Stimulated activated CD8-positive, alpha-beta memory T cell treated with anti-CD3 and anti-CD28 coated beads, Interleukin-4, amount 100 ng/mL, for 1 hour (primary cell): ENCODE measurements at places on chromosomes 12 and 14.

- no peak for DNase-seq
These were observed 70.1 kb downstream of the SYNE2 start for GRCh38 chr14:63922696-63923421.

DNA sequence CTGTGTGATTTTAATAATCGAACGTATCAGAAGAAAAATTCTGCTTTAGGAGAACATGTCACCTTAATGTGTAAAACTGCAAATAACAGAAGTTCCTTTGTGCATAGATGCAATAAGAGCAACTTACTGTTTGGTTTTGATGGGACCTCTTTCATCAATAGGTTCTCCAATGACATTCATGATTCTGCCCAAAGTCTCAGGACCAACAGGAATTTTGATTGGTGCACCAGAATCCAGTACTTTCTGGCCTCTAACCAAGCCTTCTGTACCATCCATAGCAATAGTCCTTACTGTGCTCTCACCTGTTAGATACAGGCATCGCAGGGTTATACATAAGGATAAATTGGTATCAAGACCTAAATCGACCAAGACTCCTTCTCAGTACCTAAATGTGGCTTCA, 1.1 kb downstream of the ATP5F1B start:
- no peak for DNase-seq

DNA sequence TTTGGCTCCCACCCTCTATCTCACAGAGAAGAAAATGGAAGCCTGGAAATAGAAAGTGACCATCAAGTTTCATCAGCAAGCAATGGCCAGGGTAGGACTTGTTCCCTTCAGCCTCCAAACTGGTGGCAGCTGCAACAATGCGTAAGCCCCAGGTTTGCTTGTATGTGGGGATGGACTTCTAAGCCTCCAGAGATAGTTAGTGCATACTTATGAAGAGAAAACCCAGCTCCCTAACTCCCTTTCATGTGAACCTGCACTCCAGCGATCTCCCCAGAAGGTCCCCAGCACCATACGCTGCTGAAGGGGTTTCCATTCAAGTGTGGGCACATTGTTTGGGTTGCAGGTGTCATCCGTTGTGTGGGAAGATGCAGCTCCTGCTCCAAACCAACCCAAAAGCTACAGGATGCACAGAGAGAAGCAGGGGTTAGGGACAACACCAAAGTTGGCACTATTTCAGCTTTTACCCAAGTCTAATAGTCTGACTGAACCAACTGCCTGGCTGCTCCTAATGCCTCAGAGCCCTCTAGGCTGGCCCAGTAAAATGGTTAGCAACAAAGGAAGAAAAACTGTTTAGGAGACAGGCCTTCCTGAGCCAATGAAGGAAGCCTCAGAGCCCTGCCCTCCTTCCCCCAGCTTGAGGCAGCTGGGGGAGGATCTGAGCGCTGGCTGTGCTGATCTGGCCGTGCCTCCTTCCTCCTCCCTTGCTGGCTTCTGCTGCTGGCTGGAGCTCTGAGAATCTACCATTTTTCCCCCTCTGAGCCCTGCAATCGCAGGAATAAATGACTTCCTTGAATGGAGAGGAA, 12.3 kb downstream of the ZFP36L1 start:
- DNase-seq: no peak

DNA sequence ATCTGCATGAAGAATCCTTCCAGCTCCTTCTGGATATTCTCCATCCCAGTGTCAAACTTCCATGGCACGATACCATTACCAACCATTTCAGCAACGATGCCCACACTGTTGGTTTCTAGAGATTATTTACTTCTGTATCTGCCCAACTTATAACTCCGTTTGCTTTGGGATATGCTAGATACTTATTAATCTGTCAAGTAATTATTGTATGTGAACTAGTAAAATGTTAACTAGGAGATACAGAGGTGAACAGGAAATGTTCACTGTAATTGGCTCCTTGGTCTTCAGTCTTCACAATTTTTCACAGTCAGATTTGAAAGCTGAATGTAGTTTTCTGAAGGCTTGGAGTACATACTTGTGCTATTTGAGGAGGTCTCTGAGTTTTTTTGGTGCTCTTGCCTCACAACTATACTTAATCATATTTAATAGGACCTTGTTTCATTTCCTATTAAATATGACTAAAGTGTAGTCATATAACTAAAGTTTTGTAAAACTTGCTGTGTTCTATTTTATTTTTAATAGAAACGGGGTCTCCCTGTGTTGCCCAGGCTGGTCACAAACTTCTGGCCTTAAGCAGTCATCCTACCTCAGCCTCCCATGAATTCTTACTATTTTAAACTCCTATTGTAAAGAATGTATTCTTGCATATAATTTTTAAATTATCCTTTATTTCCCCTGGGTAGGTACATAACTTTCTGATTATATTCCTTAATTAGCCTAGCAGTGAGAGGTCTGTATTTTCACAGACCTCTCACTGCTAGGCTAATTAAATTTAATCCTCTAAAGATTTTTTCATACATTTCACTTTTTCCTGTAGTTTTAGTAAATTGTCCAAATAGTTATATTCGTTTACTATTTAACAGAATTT, 79.7 kb downstream of the FGD4 start:
- DNase-seq: no peak

GRCh38 chr12:68750506-68750905, 4.5 kb downstream of the SLC35E3 start:
- no peak for DNase-seq

GRCh38 chr14:22399776-22400175, 189.2 kb downstream of the DAD1 start:
- no peak for DNase-seq

GRCh38 chr12:107478881-107479280, 206.7 kb upstream of the PWP1 start:
- DNase-seq: no peak

DNA sequence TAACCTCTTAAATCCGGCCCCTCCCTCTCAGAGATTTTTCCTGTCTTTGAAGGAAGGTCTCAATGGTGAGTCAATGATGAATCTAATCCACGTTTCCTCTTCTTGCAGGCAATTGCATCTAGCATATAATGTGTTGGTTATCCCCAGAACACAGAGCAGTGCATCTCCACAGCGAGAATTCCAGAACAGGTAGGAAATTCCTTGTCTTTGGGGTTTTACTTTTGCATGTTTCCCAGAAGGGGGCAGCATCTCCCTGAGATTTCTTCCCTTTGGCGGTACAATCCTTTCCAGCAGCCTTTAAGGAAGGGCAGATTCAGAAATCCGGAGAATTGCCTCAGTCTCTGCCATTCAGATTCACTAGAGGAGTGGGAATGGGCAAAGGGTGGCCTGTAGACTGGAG, 128.0 kb downstream of the KCNA5 start:
- no peak for DNase-seq

DNA sequence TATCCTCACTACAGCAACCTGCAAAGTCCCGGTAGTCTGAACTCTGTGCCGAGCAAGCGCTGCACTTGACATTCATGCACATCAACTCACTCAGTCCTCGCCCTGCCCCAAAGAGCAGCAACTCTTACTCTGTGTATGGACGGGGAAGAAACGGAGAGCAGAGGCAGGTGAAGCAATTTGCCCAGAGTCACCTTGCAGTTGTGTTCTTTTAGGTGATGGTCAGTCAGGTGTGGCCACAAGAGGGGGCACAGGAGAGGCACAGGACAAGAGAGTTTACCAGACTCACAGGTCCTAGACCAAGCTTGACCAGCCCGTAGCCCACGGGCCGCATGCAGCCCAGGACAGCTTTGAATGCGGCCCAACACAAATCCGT, 39.1 kb downstream of the TSPAN11 start:
- DNase-seq: no peak

- no peak for DNase-seq
These were observed 2.6 kb downstream of the EIF2B2 start for GRCh38 chr14:75005357-75005756.

DNA sequence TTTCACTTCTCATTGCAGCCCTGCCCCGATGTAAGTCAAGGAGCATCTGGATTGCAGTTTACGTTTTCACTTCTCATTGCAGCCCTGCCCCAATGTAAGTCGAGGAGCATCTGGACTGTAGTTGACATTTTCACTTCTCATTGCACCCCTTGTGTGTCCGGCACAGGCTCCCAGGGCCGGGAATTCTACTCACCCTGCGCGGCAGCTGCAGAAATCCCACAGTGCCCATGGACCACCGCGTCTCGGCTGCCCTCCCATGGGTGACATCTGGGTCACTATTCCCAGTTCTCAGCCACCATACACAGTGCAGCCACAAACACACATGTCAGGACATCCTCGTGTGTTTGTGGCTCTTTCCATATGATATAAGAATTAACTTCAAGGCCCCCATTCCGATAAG, 378.5 kb downstream of the ADGRD1 start:
- no peak for DNase-seq

DNA sequence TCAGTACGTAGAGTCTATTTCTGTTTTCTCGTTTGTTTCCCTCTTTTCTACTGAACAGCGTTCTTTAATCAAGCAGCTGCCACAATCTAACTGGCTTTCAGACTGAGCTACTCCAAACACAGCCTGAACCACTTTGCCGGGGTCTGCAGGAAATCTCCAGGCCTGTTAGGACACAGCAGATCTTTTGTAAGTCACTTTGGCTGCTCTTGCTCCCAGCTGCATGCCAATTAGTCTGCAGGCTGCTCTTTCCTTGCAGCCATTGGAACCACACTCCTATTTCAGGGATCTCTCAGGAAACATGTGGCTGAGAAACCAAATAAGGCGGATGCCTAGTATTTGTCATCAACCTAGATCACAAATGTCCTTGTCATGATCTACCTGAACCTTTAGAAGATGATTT, 73.6 kb downstream of the TMTC1 start:
- DNase-seq: no peak

GRCh38 chr14:92997343-92998061, 74.6 kb downstream of the CHGA start:
- DNase-seq: no peak

DNA sequence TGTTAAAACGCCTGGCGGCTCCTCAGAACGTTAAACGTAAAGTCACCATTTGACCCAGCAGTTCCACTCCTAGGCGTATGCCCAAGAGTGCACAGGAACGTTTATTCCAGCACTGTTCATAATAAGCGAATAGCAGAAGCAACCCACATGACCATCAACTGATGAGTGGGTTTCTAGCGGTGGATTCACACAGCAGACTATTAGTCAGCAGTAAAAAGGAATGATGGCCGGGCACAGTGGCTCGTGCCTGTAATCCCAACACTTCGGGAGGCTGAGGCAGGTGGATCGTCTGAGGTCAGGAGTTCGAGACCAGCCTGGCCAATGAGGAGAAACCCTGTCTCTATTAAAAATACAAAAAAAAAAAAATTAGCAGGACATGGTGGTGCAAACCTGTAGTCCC, 22.4 kb upstream of the FBRSL1 start:
- DNase-seq: no peak

GRCh38 chr12:47188576-47189441, 109.0 kb upstream of the AMIGO2 start:
- no peak for DNase-seq

- no peak for DNase-seq
These were observed 38.6 kb upstream of the ATF1 start for GRCh38 chr12:50725011-50725942.

- no peak for DNase-seq
These were observed 435 bp downstream of the FOXM1 start for GRCh38 chr12:2876431-2877046.

GRCh38 chr12:108761226-108761625, 29.9 kb upstream of the CORO1C start:
- DNase-seq: no peak

- DNase-seq: no peak
These were observed 54.3 kb upstream of the CIT start for GRCh38 chr12:119931402-119931801.
